Stimulated activated CD8-positive, alpha-beta memory T cell treated with anti-CD3 and anti-CD28 coated beads, Interleukin-7, amount 100 ng/mL, for 1 hour (primary cell): ENCODE measurements at places on chromosomes 11 and 22.

- no peak for DNase-seq
Measured at GRCh38 chr22:39317775-39318506, 1.5 kb downstream of the RPL3 start.

GRCh38 chr11:88297421-88297820, 40.1 kb downstream of the CTSC start:
- DNase-seq, result no peak

- no peak for DNase-seq
Measured at GRCh38 chr11:3220521-3221407, 2.2 kb upstream of the MRGPRG start.

- no peak for DNase-seq
Measured at GRCh38 chr11:119172513-119172912, 4.0 kb downstream of the NLRX1 start.

DNA sequence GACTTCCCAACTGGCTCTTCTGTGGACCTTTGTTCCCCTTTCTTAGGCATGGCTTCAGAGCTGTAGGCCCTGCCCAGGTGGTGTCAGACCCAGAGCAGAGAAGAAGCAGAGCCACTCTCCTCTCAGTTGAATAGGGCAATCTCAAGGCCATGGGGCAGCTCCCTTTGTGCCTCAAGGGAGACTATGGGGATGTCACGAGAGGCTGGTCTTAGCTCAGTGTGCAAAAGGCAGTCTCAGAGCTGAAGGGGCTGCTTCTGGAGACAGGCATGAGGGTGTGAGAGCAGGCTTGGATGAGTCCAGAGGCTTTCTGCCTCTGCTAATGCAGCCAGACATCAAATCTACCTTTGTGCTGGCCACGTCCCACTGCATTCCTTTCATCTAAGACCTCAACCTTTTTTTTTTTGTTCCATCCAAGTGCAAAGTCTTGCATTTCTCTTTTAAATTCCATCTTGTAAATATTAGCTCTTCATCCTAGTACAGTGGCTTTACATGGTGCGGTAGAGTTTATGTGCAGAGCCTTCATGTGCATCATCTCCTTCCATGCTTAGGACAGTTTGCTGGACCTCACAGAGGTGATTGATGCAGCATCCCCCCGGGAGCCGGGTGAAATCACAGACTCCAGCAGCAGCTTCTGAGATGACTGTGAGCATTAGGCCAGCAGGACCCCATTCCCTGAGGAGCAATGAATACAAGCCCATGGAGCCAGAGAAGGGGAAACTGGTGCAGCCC, 34.2 kb upstream of the FCHSD2 start:
- no peak for DNase-seq

DNA sequence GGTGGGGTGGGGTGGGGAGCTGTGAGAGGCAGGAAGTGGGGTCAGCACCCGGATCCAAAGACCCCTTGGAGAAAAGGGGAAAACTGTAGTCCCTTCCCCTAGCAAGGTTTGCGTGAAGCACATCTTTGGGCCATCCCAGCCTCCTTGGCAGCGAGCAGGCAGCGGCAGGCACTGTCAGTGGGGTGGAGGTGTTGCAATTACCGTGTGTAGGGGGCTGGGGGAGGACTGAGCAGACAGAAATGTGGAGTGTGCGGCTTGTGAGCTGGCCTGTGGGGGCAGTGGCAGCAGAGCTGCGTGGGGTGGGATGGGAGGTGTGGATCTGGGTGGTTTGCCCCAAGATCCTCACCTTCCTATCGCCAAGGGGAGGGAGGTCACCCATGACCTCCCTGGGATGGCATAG, 16.4 kb downstream of the DAGLA start:
- no peak for DNase-seq
